ENCODE measurements at places on chromosomes 16 and 17.

DNA sequence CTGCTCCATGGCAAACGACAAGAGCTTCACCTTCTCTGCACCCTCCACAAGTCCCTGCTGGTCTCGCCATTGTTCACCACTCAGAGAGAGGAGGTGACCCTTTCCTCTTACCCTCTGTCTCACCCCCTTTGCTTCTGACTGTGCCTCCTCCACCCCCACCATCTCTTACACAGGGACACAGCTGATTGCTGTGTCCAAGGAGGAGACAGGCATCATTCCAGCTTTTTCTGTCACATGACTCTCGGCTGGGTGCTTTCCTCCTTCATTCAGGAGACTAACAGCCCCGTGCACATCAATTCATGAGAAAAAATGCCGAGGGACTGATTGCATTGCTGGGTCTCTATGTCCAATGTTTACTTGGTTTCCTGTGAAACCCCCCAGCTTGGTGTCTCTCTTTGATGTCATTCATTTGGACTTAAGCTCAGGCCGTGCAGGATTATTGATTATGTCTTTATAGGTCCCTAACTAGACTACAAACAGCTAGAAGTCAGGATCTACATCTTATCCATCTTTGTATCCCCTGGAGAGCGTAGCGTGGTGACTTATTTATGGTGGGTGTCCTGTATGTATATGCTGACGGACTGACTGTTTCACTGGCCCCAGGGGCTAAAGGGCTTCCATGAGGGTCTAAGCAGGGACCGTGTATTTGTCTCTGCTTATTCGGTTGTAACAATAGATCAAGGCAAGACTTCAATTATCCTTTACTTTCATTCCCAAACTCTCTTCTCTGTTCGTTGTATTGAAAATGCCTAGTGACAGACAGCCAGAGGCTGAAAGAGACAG, 82.2 kb upstream of the CDH13 start:
- DNase-seq, result no peak

GRCh38 chr16:76583466-76583865, 306.3 kb downstream of the CNTNAP4 start:
- DNase-seq, result peak; percentile 51

GRCh38 chr16:66928702-66929388, 3.5 kb upstream of the RRAD start:
- no peak for DNase-seq

DNA sequence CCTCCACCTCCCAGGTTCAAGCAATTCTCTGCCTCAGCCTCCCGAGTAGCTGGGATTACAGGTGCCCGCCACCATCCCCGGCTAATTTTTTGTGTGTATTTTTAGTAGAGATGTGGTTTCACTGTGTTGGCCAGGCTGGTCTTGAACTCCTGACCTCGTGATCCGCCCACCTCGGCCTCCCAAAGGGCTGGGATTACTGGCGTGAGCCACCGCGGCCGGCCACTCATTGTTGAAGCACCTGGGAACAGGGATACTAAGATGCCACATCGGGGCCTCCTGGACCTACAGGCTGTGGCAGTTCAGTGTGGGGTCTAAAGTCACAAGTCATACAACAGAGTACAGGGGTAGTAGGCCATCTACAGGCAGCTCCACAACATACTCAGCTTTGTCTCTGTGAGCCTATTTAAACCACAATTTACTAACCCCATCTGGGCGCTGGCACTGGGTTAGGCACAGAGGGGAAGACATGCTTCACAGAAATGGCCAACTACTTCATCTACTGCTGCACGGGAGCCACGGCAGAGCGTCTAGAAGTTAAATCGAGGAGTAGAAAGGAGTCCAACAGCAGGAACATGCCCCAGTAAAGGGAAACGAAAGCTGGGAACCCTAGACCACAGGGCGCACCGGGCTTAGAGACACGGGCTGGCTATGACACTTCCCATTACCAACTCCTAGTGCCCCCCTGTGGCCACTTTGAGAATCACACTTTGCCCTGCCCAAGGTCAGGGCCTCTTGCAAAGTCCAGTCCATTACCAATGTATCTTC, 4.3 kb downstream of the VAMP2 start:
- peak; percentile 92 for DNase-seq

- DNase-seq, result no peak
Observed at GRCh38 chr17:72479113-72479512, 358.3 kb downstream of the SOX9 start.

- DNase-seq, result peak; percentile 31
Observed at GRCh38 chr17:34865716-34866115, 95.5 kb downstream of the CCT6B start.

DNA sequence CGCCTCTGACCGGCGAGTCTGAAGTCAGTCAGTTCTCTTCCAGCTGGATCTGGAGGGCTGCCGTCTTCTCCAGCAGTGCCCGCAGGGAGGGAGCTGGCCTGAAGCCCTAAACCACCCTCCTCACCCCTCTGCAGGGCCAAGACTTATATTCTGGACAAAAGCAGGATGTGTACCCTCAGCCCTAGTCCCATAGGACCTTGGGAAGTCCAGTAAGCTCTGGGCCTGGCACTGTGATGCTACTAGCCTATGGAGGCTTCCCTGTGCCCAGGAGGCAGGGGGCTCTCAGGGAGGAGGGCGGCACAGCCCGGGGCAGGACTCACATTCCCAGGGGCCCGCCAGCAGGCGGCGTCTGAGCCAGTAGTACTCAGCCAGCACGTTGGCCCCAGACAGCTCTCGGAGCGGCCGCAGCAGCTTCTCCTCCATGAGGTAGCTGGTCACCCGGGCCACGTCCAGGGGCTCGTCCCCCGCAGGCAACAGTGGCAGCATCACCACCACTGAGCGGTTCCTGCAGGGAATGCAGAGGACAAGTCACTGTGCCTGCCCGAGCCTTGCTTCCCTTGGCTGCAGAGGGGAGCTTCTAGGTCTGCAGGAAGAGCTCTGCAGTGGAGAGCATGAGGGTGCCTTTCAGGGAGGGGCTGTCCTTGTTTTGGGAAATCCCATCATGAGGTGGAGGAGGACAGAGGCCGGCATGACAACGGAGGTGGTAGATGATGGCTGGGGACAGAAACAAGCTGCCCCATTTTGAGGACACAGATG, 41.7 kb downstream of the RMI2 start:
- DNase-seq, result peak; percentile 58

- DNase-seq, result no peak
Observed at GRCh38 chr16:89431158-89431584, 59.2 kb downstream of the ANKRD11 start.

DNA sequence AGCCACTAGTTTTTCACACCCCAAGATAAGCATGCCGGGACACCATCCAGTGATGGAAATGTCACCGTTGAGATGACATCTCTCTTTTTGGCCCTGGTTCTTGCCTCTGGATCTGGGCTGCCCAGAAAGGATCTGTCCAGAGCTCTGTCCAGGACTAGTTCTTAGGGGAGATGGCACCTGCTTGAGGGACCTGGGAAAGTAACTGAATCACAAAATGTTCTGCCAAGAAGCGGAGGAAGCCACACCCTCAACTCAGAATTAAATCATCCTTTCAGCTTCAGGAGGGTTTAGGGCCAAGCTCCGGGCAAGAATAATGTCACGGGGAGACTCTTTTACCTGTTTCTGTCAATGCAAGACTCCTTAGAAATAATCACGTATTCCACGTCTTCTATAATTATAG, 248.6 kb downstream of the MAF start:
- DNase-seq, result no peak

- DNase-seq, result no peak
Observed at GRCh38 chr17:75697651-75698291, 23.5 kb upstream of the ITGB4 start.

GRCh38 chr16:19805459-19806162, 79.0 kb downstream of the GPRC5B start:
- no peak for DNase-seq

GRCh38 chr17:16989230-16989952, 17.5 kb upstream of the TNFRSF13B start:
- DNase-seq, result no peak

- DNase-seq, result no peak
Observed at GRCh38 chr16:49890876-49891275, 35.0 kb upstream of the ZNF423 start.

All from femur (tissue), 1 donor.